ENCODE measurements at places on chromosomes 3 and 15.
A peak's percentile ranks its signal among the peaks of the same experiment; 100 is the strongest.

- no peak for DNase-seq
These were observed 205.0 kb upstream of the ADAMTS9 start for GRCh38 chr3:64892671-64893309.

GRCh38 chr15:95016511-95017229 lies 785.3 kb downstream of the MCTP2 start:
- no peak for DNase-seq

GRCh38 chr3:159150180-159150579 lies 348.3 kb downstream of the MFSD1 start:
- no peak for DNase-seq

- no peak for DNase-seq
These were observed 28.4 kb upstream of the TPRG1 start for GRCh38 chr3:189143321-189143720.

DNA sequence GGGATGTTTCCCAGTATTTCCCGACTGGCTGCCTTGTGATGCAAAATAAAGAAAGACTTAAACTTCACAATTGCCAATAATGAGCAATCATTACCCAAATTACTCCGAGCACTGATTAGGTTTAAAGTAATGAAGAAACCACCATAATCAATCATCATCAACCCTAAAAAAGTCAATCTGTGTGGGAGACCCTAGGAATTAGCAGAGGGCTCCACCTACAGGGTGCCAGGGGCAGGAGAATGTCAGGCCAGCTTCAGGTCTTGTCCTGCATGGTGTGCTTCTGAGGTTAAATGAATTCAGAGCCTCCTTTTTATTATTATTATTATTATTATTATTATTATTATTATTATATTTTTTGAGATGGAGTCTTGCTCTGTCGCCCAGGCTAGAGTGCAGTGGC lies 478.0 kb upstream of the ARRDC4 start:
- no peak for DNase-seq

GRCh38 chr3:17744693-17745092 lies 2.3 kb upstream of the TBC1D5 start:
- DNase-seq = no peak

GRCh38 chr3:141682007-141682406 lies 56.1 kb upstream of the RNF7 start:
- no peak for DNase-seq

- no peak for DNase-seq
These were observed 64.2 kb upstream of the POLG start for GRCh38 chr15:89398896-89399237.

- peak; percentile 63 for DNase-seq
These were observed 255.7 kb downstream of the MBNL1 start for GRCh38 chr3:152524198-152525140.

DNA sequence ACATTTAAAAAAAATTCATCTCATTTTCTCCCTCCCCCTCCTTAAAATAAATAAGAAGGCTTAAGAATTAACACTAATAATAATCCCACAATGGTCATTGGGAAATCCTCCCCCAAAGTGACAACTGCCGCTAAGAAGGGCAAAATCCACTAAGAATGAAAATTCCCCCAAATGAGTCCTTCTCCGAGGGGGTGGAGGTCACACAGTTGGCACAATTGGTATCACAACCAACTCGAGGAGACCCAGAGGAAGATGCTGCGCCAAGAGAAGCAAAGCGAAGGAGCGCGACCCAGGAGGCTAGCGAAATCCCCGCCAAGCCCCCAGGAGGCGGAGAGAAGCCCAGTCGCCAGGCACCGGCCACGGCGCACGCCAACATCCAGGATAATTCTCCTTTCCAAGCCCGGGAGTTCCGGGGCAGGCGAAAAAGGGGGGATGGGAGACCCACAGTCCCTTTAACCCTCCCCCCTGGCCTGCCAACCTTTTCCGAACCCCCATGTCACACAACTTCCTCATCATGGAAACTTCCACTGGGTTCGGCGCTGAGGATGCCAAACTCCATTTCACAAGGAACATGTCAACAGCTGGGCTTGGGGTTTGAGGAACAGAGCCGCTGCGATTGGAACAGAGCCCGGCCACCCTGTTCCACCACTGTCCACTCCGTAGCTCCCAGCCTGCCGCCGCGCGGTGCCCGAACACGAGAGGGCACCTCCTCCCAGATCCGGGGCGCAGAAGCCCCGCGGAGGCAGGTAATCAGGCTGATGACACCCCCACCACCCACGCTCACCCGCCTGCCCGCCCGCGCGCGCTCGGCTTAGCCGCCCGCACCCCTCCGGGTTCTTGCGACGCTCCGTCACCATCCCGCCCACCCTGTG lies 668 bp downstream of the THRB start:
- peak; percentile 13 for DNase-seq

- DNase-seq = no peak
These were observed 50.2 kb downstream of the GABRB3 start for GRCh38 chr15:26722621-26723160.
